SK-N-SH (cell line): ENCODE measurements at places on chromosomes 5 and 9.

DNA sequence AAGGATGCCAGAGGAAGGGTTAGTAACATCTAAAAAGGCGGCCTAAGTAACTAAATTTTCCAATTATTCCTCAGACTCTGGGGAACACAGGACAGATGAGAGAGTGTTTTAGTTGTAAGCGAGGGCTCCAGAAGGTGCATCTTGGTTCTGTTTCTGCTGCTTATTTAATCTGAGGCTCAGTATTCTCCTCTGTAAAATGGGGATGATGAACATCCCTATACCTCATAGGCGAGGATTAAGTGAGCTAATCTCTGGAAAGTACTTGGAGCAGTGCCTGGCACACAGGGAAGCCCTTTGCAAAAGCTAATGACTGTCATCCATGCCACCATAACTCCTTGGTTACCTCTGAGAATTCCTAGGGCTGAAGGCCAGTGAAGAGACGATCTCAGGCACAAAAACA, 59.0 kb downstream of the SHB start:
- peaks cover 38% of the 10 kb centered on the region; the same call in 1 of the 2 replicates for H3K36me3 ChIP-seq
- no peaks in the 10 kb centered on the region for H3K27me3 ChIP-seq
- H3K4me1 ChIP-seq = peaks cover 27% of the 10 kb centered on the region

GRCh38 chr9:28970241-28970654, 1397.0 kb upstream of the C9orf72 start:
- no peaks in the 10 kb centered on the region for H3K27me3 ChIP-seq
- no peak overlapping the region for H3K4me3 ChIP-seq
- H3K36me3 ChIP-seq = no peaks in the 10 kb centered on the region
- H3K27ac ChIP-seq = no peak overlapping the region
- H3K4me1 ChIP-seq = no peaks in the 10 kb centered on the region

- no peak for DNase-seq
- no peaks in the 10 kb centered on the region for H3K36me3 ChIP-seq
- H3K27ac ChIP-seq = no peak overlapping the region
- no peak overlapping the region for H3K4me3 ChIP-seq
- H3K4me1 ChIP-seq = no peaks in the 10 kb centered on the region; the same call in 1 of the 2 replicates
- no peaks in the 10 kb centered on the region for H3K27me3 ChIP-seq
These were observed 29.3 kb downstream of the SEMA5A start for GRCh38 chr5:9516591-9516990.

GRCh38 chr9:120490888-120491595, 88.9 kb downstream of the CDK5RAP2 start:
- H3K27ac ChIP-seq = no peak overlapping the region
- H3K27me3 ChIP-seq = no peaks in the 10 kb centered on the region
- DNase-seq = no peak
- no peak overlapping the region for H3K4me3 ChIP-seq
- peaks cover 45% of the 10 kb centered on the region for H3K36me3 ChIP-seq

DNA sequence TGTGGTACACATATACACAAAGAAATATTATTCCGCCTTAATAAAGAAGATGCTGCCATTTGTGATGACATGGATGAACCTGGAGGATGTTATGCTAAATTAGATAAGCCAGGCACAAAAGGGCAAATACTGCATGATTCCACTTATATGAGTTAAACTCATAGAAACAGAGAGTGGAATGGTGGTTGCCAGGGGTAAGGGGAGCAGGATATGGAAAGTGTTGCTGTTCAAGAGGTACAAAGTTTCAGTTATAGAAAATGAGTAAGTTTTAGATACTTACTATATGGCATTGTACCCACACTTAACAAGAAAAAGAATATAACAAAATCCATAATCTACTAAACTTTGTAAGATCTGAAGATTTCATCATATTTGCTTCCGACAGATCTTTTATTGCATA, 252.2 kb downstream of the SYK start:
- no peak for DNase-seq
- H3K27me3 ChIP-seq = no peaks in the 10 kb centered on the region
- H3K36me3 ChIP-seq = no peaks in the 10 kb centered on the region
- H3K4me1 ChIP-seq = no peaks in the 10 kb centered on the region
- no peak overlapping the region for H3K27ac ChIP-seq
- no peak overlapping the region for H3K4me3 ChIP-seq

GRCh38 chr9:74753650-74754049, 134.1 kb downstream of the TRPM6 start:
- H3K27ac ChIP-seq = no peak overlapping the region
- H3K27me3 ChIP-seq = no peaks in the 10 kb centered on the region
- H3K36me3 ChIP-seq = no peaks in the 10 kb centered on the region
- no peaks in the 10 kb centered on the region for H3K4me1 ChIP-seq
- DNase-seq = no peak

GRCh38 chr9:135524130-135524861, 3.1 kb downstream of the LCN1 start:
- no peaks in the 10 kb centered on the region; the same call in 1 of the 2 replicates for H3K4me1 ChIP-seq
- no peak for DNase-seq
- no peaks in the 10 kb centered on the region for H3K36me3 ChIP-seq
- H3K4me3 ChIP-seq = no peak overlapping the region
- no peak overlapping the region for H3K27ac ChIP-seq

DNA sequence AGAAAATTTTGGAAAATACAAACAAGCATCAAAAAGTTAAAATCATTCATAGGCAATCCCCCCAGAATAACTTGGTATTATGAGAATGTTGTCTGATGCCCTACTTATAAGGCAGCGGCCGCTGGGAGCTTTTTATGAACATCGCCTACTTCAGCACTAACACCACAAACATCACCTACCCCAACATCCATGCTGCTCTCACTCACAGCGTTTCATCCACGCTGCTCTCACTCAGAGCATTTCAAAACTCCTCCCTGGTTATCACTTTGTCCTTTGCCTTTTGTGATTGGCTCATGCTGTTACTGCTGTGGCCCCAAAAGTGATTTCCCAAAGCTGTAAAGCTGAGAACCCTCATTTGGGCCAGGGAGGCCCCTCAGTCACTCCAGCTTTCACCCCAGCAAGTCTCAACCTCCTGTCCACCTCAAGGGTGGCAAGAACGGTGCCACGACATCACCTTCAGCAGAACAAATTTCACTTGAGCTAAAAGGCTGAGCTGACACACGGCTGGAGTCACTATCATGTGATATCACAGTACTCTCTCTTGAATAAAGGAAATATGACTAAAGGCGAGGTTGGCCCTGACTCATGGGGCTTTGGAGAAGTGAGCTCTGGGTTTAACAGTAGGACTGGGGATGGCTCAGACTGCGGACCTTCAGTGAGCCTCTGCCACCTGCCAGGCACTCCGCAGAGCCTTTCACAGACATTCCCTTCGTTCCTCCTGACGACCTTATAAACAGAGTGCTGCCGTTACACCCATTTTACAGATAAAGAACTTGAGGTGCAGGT, 25.2 kb downstream of the SHC3 start:
- no peak overlapping the region for H3K4me3 ChIP-seq
- H3K27me3 ChIP-seq = no peaks in the 10 kb centered on the region
- H3K36me3 ChIP-seq = peaks cover 10% of the 10 kb centered on the region

- no peak overlapping the region for H3K27ac ChIP-seq
- no peak overlapping the region for H3K4me3 ChIP-seq
These were observed 232.7 kb downstream of the ADAMTSL1 start for GRCh38 chr9:18706648-18707047.
